K562 (cell line): ENCODE measurements at places on chromosomes 7 and 10. TPM values are rescaled to one million over a fixed set of nuclear protein-coding genes. Genes with fewer than 3 reads are reported as not detected.

The ADAM12 gene
- not detected in 2 replicates for total RNA-seq

The PLXNA4 gene
- 0.04 and 0.09 TPM in 2 replicates for total RNA-seq

The MLXIPL gene
- total RNA-seq: 10.2 and 11.8 TPM in 2 replicates

DNA sequence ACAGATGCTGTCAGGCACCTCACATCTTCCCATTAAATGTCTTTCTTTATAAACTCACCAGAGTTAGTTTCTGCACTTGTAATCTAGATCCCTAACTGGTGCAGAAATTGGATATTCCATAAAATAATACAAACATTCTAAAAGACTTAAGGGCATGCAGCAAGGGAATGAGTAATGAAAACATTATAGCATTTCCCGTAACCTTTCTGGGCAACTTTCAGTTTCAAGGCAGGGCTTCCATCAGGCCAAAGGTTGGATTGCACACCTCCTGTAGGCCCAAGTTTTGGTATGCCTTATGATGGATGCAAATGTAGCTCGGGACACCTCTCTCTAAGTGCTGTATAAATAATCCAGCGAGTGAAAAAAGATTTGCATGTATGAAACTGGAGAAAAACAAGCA, 129.9 kb upstream of the LYZL2 start:
- peaks cover 16% of the 10 kb centered on the region; the same call in 1 of the 2 replicates for H3K27me3 ChIP-seq
- H3K4me1 ChIP-seq: no peaks in the 10 kb centered on the region
- no peak for DNase-seq
- no peaks in the 10 kb centered on the region for H3K36me3 ChIP-seq
- no peak overlapping the region for H3K27ac ChIP-seq

DNA sequence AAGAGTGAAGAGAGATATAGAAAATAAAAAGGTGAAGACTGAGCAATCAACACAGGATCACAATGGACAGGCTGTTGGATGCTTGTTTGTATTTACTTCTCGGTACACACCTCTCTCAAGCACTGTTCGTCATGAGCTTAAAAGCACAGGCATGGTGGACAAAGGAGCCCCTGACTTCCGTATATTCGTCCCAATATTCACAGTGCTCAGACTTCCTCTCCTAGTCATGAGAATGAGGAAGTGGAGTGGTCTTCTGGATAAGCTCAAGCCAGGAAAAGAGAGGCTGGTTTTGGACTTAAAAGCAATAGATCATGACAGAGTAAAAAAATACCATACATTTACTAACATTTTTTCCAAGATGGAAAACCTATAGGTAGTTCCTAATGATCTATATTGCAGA, 172.5 kb downstream of the SORCS1 start:
- no peak overlapping the region for H3K27ac ChIP-seq
- H3K27me3 ChIP-seq: no peaks in the 10 kb centered on the region
- 0 out of 2 replicates have a peak, but pooled peaks cover under 1% of the 10 kb centered on the region for H3K4me1 ChIP-seq

DNA sequence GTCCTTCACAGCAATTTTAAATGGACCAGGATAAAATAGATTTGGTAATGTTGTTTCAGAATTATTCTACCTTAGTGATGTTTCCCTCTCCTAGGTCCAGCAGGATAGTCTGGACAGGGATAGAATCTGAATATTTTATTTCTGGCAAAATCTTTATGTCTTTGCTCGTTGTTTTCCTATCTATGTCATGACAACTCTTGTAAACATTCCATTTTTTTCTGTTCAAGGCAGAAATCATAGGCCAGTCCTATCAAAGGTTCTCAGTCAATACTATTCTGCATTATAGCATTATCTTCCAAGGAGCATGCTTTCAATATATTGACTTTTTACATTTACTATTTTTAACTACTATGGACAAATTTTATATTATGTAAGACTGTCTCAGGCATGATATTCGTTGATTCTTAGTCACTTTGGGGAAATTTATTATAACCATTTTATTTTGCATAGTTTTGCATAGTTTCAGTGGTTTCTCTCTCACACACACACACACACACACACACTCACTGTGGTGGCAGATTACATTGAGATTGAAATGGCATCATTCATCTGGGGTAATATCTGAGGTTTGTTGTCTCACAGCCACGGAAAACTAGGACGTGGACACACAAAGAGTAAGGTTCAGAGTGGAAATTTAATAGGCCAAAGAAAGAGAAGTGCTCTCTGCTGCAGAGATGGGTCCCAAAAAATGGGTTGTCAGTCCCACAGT, 17.2 kb downstream of the TAS2R60 start:
- no peak overlapping the region for H3K27ac ChIP-seq
- no peak for DNase-seq

DNA sequence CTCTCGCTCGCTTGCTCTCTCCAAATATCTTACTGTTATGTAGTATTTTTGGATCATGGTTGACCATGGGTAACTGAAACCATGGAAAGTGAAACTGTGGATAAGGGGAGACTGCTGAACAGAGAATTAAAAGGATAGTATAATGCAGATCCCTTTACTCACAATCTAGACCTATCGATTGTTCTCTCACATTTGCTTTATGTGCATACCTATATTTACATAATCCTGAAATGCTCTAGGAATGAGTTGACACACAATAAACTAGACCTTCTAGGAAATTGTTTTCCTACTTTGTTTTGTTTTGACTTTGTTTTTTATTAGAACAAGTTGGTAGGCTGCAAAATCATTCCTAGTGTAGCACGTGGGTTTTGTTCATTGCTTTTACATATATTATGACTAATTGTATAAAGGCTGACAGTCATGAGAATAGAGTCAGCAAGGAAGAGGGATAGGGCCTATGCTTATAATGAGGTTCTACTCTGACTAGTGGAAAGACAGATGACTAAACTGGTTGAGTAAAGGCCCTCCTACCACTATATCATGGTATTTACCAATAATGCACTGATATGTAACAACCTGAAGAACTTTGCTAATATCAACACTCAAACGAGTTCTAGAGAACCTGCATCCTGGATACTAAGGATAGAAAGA, 175.3 kb upstream of the TARP start:
- H3K36me3 ChIP-seq: no peaks in the 10 kb centered on the region
- DNase-seq: no peak
- H3K4me1 ChIP-seq: no peaks in the 10 kb centered on the region
- H3K4me3 ChIP-seq: no peak overlapping the region

- H3K4me3 ChIP-seq: no peak overlapping the region
- H3K27me3 ChIP-seq: no peaks in the 10 kb centered on the region
- DNase-seq: no peak
- no peak overlapping the region for H3K27ac ChIP-seq
These were observed 251.3 kb downstream of the VTI1A start for GRCh38 chr10:112698133-112698817.

DNA sequence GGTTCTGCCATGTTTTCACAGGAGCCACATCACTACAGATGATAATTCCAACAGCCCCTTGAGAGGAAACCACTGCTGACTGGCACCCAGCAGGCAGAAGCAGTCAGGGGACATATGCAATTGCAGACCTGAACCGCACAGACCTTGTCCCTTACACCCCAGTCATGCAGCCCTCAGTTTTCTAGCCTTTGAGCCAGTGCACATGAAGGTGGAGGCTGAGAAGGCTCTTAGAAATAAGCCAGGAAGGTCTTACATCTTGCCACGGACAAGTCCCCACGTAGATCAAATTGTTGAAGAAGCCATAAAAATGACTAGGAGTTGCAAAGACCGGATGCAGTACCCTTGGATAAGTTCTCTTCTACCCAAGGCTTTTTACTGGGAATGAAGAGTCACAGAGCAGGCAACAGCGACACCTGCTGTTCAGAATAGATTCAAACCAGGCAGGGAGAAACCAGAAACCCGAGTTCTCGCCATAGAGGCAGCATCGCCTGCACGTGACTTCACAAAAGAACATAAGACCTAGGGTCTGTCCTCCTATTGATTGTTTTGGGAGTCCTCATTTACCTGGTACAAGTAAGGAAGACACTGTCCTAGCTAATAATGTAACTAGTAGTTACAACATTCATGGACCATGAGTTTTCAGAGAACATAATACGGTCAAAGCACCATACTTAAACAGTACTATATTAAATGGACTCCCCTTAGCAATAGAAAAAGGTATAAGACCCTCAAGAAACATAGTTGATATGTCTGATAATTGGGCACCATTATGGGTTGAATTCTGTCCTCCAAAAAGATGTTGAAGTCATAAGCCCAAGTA, 11.1 kb downstream of the STEAP1B start:
- DNase-seq: peak; percentile 63
- H3K27me3 ChIP-seq: no peaks in the 10 kb centered on the region
- no peaks in the 10 kb centered on the region for H3K4me1 ChIP-seq
- H3K36me3 ChIP-seq: peaks cover 32% of the 10 kb centered on the region; the same call in 2 of the 3 replicates
- H3K4me3 ChIP-seq: no peak overlapping the region

- no peak overlapping the region for H3K27ac ChIP-seq
- H3K36me3 ChIP-seq: no peaks in the 10 kb centered on the region
- H3K4me3 ChIP-seq: no peak overlapping the region
- peaks cover 6% of the 10 kb centered on the region for H3K27me3 ChIP-seq
These were observed 44.9 kb downstream of the SP8 start for GRCh38 chr7:20741801-20742200.

DNA sequence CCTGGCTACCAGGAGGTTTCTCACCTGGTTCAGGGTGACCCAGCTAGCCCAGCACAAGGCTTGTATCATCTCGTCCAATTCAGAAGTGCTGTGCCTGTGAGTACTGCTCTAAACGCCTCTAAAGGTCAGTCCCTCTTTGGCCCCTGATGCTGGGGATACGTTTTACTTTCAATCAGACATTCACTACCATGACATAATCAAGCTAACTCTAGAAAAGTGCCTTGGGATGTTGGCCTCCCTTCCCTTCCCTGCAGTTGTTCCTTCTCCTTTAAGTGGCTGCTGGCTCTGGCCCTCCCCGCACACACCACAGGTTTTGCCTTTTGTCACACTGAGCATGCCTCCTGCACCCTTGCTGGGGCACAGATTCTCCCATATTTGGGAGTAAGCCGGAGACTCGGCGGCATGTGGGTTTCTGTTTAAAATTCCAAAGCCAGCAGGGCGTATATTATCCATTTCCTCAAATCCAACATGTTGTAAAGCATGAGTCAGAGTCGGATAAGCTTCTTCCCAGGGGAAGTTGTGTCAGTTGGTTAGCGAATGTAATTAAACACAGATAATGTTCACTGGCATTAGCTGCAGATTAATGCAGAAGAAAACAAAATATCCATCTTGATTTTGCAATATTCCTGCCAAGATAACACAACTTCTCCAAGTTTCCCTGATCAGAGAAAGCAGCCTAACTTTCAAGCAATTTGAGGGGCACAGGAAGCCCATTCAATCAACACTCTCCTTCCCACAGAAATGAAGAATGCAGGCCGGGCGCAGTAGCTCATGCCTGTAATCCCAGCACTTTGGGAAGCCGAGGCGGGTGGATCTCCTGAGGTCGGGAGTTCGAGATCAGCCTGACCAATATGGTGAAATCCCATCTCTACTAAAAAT, 31.8 kb upstream of the VCL start:
- no peaks in the 10 kb centered on the region for H3K27me3 ChIP-seq
- no peak overlapping the region for H3K4me3 ChIP-seq
- H3K27ac ChIP-seq: peak overlapping the region; percentile 42
- no peak for DNase-seq
- peaks cover 15% of the 10 kb centered on the region for H3K4me1 ChIP-seq

GRCh38 chr10:17010363-17011145, 119.1 kb downstream of the CUBN start:
- H3K36me3 ChIP-seq: no peaks in the 10 kb centered on the region
- no peaks in the 10 kb centered on the region for H3K4me1 ChIP-seq
- no peak overlapping the region for H3K4me3 ChIP-seq
- no peak overlapping the region for H3K27ac ChIP-seq
- no peak for DNase-seq

DNA sequence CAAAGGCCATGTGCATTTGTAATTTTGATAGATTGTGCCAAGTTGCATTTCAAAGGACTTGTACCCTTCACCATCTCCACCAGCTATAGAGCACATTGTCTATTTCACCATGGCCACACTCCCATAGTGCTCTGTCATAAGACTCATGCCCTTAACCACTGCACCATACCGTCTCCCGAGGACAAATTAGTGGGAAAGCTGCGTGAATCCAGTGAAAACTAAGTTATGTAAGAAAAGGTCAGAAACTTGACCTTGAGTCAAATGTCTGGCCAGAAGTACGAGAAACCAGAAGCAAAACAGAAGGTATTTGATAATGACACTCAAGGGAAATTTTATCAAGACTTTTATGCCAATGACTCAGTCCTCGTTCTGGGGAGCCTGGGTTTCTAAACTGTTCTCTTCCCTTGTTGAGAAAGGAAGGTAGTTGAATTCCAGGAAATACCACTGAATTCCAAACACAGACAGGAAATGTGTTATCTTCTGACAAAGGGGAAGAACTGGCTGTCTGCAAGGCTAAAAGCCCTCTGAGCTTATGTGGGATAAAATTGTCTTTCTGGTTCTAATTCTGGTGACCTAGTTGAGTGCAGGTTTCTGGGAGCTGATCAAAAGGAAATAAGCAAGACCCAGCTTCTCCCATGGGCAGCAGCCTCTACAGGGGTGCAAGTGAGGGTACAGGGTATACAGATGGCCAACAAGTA, 49.7 kb downstream of the CDK1 start:
- H3K27ac ChIP-seq: peak overlapping the region; percentile 74
- H3K36me3 ChIP-seq: no peaks in the 10 kb centered on the region
- no peak overlapping the region for H3K4me3 ChIP-seq
- peaks cover 19% of the 10 kb centered on the region for H3K4me1 ChIP-seq

- no peak overlapping the region for H3K4me3 ChIP-seq
- H3K27me3 ChIP-seq: peaks cover 36% of the 10 kb centered on the region
- no peak overlapping the region for H3K27ac ChIP-seq
- no peaks in the 10 kb centered on the region for H3K4me1 ChIP-seq
These were observed 42.7 kb upstream of the SMARCD3 start for GRCh38 chr7:151291206-151291605.

GRCh38 chr7:27966219-27966780, 214.3 kb downstream of the JAZF1 start:
- no peak for DNase-seq
- H3K36me3 ChIP-seq: no peaks in the 10 kb centered on the region
- no peaks in the 10 kb centered on the region for H3K4me1 ChIP-seq
- H3K27me3 ChIP-seq: peaks cover 3% of the 10 kb centered on the region; the same call in 2 of the 3 replicates

GRCh38 chr10:7354330-7355047, 56.3 kb downstream of the SFMBT2 start:
- no peaks in the 10 kb centered on the region for H3K27me3 ChIP-seq
- H3K4me1 ChIP-seq: no peaks in the 10 kb centered on the region
- no peak overlapping the region for H3K4me3 ChIP-seq
- no peak overlapping the region for H3K27ac ChIP-seq

GRCh38 chr10:117130862-117131375, 7.2 kb downstream of the VAX1 start:
- DNase-seq: no peak
- H3K27me3 ChIP-seq: peaks cover 21% of the 10 kb centered on the region
- peaks cover 14% of the 10 kb centered on the region for H3K4me1 ChIP-seq
- no peak overlapping the region for H3K27ac ChIP-seq
- H3K36me3 ChIP-seq: no peaks in the 10 kb centered on the region

DNA sequence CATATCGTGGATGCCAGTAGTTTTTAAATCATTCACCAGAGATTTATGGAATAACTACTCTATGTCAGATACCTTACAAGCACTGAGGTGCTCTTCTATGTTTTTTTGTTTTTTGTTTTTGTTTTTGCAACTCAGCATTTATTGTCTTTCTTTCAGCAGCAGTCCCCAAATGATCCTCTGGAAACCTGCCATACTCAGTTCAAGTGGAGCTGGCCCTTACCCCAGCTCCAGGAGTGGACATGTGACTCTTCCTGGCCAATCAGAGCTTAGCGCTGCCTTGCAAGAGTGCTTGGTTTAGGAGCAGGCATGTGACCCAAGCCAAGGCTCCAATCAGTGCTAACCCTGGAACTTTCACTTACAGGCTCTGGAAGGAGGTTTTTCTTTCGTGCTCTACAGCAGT, 356.6 kb upstream of the ZMIZ1 start:
- no peaks in the 10 kb centered on the region for H3K36me3 ChIP-seq
- H3K4me3 ChIP-seq: no peak overlapping the region
- H3K4me1 ChIP-seq: no peaks in the 10 kb centered on the region
- no peak overlapping the region for H3K27ac ChIP-seq
- peak; percentile 69 for DNase-seq
- peaks cover 4% of the 10 kb centered on the region; the same call in 1 of the 2 replicates for H3K27me3 ChIP-seq
